ENCODE measurements at places on chromosomes 7 and 10.
A peak's percentile ranks its signal among the peaks of the same experiment; 100 is the strongest.

GRCh38 chr10:133379152-133379800, at the start of gene PAOX:
PAOX (plus strand) TSS chr10:133379262; CDS start chr10:133379317, 55 bp downstream.
- peak; percentile 74 for DNase-seq

GRCh38 chr7:1144269-1144771, 15.7 kb downstream of the ZFAND2A start:
- DNase-seq: no peak

DNA sequence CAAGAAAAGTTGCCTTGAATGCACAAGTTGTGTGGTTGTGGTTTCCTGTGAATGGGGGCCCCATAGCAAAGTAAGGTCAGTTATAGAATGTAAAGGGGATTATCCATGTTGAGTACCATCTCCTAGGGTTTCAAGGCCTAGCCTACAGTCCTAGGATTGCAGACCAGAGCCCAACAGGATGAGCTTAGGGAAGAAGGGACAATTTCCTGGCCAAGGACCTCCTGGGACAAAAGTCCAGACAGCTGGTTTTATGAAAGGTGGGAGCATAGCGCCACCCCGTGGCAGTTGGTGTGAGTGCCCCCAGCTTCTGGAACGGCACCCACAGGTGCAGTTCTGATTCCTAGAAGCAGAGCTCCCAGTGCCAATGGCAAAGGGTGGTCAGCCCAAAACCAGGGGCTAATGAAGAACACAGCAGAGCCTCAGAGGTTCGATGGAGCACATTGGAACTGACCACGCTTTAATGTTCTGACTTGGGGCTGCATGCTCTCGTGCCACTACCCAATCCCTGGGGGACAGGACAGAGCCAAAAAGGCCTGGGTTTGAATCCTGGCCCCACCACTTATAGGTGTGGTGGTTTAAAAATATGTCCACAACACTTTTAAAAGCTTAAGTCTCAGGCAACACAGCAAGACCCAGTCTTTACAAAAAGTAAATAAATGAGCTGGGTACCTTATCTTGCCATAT, 25.8 kb upstream of the TMEM120A start:
- DNase-seq: peak; percentile 80

DNA sequence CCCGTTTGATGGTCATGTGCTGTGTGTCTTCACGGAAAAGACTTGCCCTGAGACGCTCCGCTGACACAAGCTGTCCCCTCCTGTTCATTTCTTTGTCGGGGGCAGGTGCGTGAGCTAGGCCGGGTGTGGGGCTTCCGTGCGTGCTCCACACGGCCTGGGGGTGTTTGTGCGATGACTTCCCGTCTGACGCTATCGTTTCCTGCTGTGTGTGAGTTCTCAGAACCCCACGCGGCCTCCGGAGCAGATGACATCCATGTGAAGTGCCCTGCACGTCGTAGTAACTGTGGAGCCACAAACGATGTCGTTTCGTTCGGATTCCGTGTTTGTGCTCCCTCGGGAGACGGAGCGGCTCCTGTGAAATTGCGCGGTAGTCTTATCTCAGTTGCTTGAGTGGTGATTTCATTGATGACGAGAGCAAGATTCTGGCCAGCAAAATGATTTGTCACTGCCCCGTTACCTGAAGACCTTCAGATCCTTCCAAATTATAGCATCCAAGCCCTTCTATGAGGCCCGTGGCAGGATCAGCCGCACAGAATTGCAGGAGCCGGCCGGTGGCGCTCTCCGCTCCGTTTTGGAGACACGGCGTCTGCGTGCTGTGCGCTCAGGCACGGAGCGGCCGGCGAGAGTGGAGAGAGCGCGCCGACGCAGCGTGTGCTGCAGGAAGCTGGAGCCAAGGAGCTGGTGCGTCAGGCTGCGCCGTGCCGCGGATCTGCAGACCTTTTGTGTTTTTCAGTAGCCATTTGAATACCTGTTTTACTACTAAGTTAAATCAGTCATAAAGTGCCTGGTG, 94.9 kb downstream of the NKX6-2 start:
- DNase-seq: no peak

- DNase-seq: no peak
These were observed 44.2 kb upstream of the PTER start for GRCh38 chr10:16392531-16393069.

- no peak for DNase-seq
These were observed 380.4 kb upstream of the SORCS1 start for GRCh38 chr10:107544706-107545520.

GRCh38 chr10:22605168-22605567, 109.2 kb downstream of the PIP4K2A start:
- DNase-seq: no peak

GRCh38 chr10:74282151-74282847, 131.3 kb downstream of the ADK start:
- no peak for DNase-seq

Measured in activated CD8-positive, alpha-beta T cell treated with anti-CD3 and anti-CD28 coated beads for 36 hours (primary cell).